Upper lobe of left lung (tissue), 6 donors: ENCODE measurements at places on chromosomes 11 and 22. TPM values are rescaled to one million over a fixed set of nuclear protein-coding genes. Genes with fewer than 3 reads are reported as not detected.

DNA sequence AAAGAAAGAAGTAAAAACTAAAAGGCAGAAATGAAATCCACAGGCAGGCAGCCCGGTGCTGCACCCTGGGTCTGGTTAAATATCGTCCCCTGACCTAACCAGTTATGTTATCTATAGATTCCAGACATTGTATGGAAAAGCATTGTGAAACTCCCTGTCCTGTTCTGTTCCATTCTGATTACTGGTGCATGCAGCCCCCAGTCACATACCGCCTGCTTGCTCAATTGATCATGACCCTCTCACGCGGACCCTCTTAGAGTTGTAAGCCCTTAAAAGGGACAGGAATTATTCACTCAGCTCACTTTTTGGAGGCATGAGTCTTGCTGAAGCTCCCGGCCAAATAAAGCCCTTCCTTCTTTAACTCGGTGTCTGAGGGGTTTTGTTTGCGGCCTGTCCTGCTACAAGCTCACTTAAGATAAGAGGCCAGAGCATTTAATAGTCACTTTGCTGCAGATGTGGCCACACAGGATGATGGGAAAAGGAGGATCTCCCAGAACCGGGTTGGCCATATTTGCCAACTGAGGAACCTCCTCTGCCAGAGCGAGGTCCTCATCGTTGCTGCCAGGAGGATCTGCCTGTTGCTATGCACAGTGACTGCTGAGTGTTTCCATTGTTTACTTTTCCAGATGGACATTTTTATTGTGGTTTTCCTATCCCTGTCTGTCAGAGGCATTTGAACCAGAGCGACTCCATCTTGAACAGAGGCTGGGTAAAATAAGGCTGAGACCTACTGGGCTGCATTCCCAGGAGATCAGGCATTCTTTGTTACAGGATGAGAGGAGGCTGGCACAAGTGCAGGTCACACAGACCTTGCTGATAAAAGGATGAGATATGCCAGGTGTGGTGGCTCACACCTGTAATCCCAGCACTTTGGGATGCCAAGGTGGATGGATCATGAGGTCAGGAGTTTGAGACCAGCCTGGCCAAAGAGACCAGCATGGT, 10.2 kb downstream of the C11orf96 start:
- no peak for DNase-seq

DNA sequence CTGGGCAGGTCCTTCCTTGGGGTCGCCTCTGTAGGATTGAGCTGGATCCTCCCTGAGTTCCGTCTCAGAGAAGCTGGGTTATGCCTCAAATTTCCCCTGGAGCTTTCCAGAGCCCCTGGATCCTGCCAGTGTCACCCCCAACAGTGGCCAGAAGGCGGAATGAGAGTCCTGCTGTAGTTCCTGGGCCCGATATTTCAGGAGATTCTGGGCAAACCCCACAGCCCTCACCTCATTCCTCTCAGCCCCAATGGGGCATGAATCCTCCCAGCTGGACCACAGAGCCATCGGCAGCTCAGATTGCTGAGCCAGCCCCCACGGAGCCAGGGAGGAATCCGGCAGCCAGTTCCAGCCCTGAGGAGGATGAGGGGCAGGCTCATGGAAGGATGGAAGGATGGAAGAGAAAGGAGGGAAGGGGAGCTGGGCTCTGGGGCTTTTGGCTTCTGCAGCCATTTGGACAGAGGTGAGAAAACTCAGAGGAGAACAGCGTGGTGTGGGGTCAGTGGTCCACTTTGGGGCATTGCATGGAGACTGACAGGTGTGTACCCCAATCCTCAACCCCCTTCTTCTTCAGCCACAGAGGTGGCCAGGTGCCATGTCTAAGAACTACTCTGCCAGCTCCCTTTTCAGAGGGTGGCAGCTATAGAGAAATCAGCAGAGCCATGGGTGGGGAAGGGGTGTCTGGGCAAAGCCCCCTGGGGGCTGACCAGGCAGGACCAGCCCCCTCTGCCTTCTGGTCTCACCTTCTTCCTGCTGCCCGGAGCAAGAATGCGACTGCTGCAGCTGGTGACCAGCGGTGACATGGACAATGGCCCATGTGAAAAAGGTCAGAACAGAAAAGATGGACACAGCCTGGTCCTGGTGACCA, 867.6 kb downstream of the TBC1D22A start:
- no peak for DNase-seq

- no peak for DNase-seq
Measured at GRCh38 chr11:93686812-93687211, 25.3 kb downstream of the CEP295 start.

DNA sequence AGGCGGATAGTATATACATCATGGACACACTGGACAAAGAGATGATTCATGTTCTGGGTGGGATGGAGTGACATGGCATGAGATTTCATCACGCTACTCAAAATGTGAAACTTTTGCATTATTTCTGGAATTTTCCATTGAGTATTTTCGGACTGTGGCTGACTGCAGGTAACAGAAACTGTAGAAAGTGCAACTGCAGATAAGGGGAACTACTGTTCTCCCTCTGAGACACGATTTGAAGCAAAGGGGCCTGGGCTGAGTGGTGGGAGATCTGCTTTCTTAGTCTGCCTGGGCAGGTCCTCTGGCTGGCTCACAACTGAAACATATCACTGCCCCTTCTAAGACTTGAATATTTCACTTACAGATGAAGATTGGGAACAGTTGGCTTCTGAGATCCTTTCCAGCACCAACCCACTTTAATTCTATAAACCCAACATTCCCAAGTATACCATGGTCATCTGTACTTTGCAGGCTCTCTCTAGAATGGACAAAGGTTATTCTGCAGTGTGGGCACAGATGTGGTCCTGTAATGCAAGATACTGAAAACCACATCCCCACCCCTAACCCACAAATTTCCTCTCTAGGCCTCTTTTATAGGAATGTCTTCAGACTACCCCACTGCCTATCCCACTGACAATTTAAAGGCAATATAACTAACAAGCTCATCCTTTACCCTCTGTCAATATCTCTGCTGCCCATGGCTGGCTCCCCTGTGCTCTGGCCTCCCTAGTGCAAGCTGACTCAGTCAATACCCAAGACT, 121.1 kb downstream of the KCNC1 start:
- DNase-seq: no peak

DNA sequence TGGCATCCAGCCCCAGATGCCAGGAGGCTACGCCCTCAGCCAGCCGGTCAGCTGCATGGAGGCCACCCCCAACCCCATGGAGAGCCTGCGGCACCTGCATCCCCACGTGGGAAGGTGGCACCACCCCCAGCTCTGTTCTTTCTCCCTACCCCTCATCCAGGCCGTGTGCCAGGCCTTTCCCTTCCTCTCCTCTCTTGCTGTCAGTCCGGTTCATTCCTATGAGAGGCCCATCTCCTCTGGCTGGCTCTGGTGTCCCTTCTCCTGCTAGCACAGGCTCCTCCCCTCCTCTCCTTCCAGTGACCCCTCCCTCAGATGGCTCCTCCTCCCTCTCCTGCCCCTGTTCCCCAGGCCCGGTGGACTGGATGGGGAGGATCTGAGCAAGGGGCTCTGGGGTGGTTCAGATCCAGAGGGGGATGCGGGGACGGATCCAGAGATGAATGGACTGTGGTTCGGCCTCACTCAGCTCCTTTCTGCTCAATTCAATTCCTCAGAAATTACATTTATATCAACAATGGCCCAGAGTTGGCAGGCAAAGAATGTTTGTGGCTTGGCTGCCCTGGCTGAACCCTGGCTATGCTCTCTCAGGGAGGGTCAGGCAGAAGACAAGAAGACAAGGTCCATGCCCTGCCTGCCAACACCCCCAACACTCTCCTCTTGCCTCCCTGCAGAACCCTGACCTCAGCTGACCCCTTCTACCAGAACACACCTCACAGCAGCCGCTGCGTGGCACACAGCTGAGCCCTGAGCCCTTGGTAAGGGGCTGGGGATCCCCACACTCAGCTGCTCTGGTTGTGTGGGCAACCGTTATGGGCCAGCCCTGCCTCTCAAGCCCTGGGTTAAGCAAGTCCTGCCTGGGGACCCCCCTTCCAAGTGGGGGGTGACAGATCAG, 18.5 kb upstream of the LRRC10B start:
- DNase-seq: no peak

DNA sequence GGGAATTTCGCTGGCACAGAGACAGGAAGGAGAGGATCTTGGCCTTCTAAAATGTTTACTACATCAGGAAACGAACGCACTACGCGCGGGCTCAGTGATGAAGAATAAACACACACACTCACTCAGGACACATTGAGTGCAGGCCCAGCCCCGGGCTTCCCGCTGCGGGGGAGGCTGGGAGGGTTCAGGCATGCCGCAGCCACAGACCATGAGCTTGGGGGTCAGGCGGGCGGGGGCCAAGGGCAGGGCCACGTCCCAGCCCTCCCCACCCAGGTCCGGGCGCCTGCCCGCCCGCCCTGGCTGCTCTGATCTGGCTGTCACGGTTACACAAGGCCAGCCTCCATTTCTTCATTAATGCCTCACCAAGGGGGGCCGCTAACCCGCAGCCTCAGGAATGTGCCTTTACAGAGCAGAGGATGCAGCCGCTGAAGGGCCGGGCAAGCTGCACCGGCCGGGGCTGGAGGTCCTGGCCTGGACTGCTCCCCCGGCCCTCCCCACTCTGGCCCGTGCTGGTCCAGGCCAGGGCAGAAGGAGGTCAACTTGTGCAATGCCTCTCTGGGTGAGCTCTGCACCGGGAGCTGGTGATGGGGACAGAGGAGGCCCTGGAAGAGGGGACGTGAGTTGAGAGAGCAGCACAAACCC, 41.7 kb downstream of the IGF2 start:
- peak; percentile 89 for DNase-seq

GRCh38 chr22:18050065-18050464, 25.7 kb upstream of the MICAL3 start:
- DNase-seq: no peak

DNA sequence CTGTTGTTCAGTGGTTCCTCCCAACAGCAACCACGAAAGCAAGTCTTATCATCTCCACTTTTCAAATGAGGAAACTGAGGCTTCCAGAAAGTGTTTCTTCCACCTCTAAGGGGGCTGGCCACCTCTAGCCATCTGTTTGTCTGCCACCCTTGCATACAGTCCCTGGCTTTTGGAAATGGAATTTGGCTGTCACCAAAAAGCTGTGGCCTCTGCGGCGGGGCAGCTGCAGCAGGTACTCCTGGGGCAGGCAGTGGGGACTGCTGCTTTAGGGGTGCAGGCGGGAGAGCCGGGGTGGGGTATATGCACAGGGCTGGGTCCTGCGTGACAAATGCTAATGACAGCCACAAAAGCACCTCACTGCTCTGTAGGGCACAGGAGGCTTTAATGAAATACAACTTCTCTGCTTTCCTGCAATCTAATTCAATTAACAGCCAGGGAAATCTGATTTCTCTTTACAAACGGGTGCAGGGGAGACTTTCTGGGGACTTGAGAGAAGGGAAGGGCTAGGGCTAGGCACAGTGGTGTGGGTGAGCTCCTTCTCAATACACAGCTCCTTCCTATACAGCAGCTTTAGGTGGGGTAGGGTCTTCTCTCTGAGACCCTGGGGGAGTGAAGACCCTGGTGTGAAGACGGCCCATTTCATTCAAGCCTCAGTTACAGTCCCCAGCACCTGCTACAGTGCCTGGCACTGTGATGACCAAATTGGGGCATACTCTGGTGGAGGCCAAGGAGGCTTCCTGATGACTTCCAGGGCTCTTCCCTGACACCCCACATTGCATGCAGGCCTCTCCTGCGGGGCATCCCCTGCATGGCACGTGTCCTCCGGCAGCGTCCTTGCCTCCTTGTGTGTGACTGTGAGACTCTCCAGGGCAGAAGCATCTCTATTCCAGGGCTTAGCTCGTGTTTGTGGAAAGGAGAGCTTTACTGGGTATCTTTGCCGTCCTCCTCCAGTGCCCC, 161.6 kb downstream of the CEP164 start:
- no peak for DNase-seq

- DNase-seq: no peak
Measured at GRCh38 chr11:127625402-127625801, 624.8 kb upstream of the KIRREL3 start.

- DNase-seq: no peak
Measured at GRCh38 chr11:126123686-126124085, 61.0 kb upstream of the CDON start.

DNA sequence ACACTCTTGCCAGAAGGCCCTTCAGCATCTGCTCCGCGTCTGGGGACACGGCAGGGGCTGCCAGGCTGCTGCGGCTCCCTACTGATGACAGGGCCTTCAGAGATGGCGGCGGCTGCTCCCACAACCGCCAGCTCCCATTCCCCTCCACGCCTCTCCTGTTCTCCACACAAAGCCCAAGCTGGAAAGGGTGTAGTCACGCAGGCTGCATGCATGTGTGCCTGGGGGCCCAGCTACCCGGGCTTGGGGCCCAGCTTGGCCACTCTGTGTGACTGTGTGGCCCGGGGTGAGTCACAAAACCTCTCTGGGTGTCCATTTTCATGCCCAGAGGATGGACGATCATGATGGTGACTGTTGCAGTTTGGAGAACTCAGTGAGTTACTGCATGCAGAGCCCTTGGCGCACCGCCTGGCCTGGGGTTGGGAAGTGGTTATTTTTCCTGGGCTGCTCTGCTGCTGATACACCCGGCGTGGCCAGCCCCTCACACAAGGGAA, 31.7 kb upstream of the PARVB start:
- no peak for DNase-seq

DNA sequence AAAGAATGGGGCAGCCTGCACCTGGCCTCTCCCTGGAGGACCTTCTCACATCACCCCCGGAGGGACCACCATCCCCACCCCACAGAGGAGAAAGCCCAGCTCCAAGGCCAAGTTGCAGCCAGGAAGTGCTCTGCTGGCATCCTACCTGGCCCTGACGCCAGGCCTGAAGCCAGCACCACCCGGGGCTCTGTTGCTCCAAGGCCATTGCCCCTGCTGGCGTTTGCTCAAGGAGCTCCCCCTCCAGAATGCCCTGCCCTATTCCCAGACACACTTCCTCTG, 10.2 kb downstream of the RTN4R start:
- peak; percentile 50 for DNase-seq

GRCh38 chr22:47053726-47054141, 291.3 kb downstream of the TBC1D22A start:
- DNase-seq: no peak

- no peak for DNase-seq
Measured at GRCh38 chr11:31772412-31772811, 38.7 kb downstream of the PAX6 start.

DNA sequence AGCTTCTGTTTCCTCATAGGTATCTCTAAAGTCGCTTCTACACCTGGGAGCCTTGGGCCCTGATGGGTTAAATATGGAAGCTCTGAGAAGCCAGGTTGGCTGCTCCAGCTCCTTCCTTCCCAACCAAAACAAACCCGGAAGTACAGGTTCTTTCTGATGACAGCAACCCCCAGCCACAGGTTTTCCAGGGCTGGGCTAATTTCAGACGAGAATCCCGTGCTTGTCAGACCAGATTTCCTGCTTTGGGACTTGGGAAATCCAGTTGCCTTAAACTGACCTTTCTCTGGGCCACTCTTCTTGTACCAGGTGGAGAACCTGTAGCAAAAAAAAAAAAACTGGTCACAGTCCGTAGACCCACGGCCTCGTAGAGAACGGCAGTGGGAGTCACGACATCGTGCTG, 51.9 kb downstream of the RBX1 start:
- DNase-seq: peak; percentile 58

OR11H1 gene
- total RNA-seq: not detected

CBLIF gene
- total RNA-seq: not detected

SMIM38 gene
- 0.61 TPM for total RNA-seq

PLAAT5 gene
- 7.2 TPM for total RNA-seq

CHRNA10 gene
- 1.4 TPM for total RNA-seq

INS gene
- not detected for total RNA-seq

MYRF gene
- 51.4 TPM for total RNA-seq
